Islet precursor cell (in vitro differentiated cells): ENCODE measurements at places on chromosomes 13 and 19.

GRCh38 chr19:1289686-1290025 is 4.0 kb downstream of the EFNA2 start:
- no peak for DNase-seq

- DNase-seq: no peak
Observed at GRCh38 chr13:26485786-26486185, 71.7 kb upstream of the WASF3 start.

DNA sequence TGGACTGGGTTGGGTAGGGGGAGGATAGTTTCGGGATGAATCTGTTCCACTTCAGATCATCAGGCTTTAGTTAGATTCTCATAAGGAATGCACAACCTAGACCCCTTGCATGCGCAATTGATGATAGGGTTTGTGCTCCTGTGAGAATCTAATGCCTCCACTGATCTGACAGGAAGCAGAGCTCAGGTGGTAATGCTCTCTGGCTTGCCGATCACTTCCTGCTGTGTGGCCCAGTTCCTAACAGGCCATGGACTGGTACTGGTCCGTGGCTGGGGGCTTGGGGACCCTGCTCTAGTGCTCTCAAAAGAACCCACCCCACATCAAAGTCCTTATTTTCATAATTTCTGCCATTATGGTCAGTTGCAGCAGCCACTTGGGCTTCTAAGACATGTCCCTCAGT is 30.1 kb downstream of the DNAJC3 start:
- no peak for DNase-seq

GRCh38 chr13:64441740-64442139 is 2788.4 kb downstream of the PCDH9 start:
- no peak for DNase-seq

DNA sequence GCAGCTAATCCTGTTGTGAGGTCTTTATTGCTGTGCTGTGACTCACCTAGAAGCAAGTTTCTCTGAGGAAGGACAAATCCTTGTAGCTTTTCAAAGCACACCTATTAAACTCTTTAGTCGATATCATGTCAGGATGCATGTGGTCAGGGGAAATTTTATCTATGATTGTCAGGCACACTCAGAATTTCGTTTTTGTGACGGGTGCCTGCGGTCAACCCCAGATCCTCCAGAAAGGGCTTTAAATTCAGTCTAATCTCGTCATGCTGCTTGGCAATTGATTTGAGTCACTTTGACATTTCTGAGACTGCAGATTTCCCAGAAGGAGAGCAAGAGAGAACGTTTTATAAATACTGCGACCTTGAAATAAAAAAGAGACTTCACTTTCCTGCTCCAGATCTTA is 316.9 kb downstream of the FGF9 start:
- no peak for DNase-seq

GRCh38 chr13:106151056-106151699 is 384.3 kb downstream of the EFNB2 start:
- DNase-seq: peak; percentile 92

- DNase-seq: no peak
Observed at GRCh38 chr19:52653161-52653560, 15.0 kb upstream of the ZNF83 start.

DNA sequence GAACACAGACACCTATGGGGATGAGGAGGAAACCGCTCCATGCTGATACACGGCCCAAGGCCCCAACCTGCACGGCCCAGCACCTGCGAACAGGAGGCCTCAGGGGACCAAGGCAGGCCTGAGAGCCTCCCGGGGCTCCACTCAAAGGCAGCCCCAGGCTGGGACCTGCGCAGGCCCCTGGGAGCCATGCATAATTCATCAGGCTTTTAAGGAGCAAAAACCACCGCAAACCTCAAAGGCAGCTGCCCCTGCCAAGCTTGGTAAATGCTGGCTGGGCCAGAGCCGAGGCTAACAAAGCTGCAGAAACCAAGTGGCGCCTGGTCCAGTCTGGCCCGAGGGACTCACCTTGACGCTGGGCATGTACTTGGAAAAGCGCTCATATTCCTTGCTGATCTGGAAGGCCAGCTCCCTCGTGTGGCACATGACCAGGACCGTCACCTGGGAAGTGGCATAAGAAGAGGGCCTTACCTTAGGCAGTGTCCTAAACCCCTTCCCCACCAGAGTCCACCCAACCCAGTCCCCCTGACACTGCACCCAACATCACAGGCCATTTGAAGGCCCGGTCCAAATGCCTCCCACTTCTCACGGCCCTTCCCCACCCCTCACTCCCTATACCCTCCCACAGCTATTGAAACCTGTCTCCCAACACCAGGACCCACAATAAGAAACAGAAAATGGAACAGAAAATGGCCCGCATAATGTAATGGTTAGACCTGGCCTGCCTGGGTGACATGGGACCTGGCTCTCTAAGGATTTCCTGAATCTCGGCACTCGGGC is 7.8 kb downstream of the DDX39A start:
- no peak for DNase-seq

DNA sequence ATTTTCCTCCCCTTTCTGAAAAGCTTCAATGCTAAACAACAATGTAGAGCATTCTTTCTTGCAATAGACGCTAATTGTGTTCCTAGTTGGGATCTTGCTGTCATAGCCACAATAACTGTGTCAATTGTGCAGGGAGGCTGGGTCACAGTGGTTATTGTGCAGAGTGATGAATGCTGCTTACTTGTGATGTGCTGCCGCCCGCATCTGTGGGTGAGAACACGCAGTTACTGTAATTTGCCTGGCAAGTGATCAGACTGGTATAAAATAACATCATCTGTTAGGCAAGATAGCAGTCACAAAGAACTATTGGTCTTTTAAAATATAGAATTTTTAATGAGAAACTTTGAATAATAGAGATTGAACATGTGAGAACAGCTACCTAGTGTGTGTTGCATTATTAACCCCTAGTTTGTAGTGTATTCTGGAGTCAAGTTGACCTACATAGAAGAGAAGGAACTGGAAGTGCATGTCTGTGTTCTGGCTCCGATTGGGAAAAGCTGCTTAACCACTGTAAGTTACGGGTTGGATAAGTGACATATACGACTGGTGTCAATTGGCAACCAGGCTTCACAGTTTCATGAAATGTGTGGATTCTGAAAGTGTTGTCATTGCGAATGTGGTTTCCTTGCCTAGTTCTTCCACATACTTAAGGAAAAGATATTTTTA is 43.6 kb downstream of the SLAIN1 start:
- no peak for DNase-seq

DNA sequence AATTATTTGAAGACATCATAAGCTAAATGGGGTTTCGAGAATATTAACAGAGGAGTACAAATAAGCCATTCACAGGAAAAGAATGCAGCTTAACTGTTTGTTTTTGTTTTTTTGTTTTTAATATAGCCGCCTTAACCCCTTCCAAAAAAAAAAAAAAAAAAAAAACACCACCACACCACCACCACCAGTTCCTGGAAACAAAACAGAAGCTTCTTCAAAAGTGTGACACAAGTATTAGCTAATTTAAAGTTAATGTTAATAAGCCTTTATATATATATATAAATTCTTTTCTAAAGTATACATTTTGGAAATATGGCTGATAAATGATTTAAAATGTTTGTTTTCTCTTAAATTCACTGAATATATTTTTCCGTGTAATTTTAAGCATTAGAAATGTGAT is 1.4 kb downstream of the RAP2A start:
- no peak for DNase-seq

DNA sequence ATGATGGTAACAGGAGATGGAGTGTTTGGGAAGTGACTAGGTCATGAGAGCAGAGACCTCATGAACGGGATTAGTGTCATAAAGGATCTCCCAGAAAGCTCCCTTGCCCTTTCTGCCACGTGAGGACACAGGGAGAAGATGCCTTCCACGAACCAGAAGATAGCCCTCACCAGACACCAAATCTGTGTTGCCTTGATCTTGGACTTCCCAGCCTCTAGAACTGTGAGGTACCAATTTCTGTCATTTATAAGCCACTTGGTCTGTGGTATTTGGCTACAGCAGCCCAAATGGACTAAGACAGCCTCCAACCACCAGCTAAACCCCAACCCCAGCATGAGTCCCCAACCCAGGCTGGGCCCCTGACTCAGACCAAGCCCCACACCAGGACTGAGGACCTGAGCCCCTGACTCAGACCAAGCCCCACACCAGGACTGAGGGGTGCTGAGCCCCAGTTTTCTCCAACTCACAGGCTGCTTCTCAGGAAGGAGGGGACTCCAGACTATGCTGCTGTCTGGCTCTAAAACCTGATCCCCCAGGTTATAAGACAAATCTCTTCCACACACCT is 54.1 kb downstream of the PTPRS start:
- no peak for DNase-seq

DNA sequence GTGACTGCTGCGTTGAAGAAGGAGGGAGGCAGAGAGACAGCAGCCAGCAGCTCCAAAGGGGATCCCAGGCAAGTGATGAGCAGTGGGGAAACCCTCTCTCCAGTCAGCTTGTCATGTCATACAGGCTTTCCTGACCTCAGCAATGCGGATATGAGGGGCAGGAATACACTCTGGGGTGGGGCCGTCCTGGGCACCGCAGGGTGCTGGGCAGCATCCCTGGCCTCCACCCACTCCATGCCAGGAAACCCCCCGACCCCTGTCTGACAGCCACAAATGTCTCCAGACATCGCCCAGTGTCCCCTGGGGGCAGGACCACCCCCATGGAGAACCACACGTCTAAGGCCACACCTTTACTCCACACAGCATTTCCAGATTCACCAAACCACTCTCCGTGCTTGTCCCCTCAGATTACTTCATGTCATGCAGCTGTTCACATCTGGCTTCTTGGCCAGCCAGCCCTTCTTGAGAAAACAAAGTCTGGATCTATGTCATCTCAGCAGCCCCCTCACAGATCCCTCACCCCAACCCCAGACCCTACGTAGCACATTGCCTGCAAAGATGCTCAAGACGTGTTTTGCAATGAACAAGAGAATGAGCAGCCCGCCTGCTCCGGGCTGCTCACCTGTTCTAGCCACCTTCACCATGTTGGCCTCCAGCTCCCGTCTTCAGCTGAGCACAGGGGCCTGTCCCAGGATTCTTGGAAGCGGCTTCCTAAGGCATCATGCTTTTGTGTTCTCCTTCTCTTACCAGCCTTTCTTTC is 46.5 kb downstream of the RFX2 start:
- peak; percentile 41 for DNase-seq

DNA sequence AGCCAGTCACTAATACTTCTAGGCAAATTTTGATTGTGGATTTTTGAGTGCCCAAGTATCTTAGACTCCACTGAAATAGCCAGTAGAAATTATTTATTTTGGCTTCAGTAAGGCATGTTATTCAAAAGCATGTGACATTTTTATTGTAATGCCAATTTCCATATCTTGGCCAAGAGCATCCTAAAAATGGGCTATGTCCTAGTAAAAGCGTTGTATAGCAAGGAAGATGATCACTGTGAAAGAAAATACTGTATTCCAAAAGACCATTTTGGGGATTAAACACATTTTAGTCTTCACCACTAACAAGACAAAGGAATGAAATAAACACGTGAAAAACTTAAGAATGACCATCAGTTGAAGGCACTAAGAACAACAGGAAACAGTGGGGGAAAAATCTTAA is 149.1 kb downstream of the NUFIP1 start:
- DNase-seq: no peak

- no peak for DNase-seq
Observed at GRCh38 chr19:51709575-51709974, 14.2 kb downstream of the HAS1 start.

GRCh38 chr19:51323481-51324166 is 12.2 kb downstream of the IGLON5 start:
- DNase-seq: no peak

DNA sequence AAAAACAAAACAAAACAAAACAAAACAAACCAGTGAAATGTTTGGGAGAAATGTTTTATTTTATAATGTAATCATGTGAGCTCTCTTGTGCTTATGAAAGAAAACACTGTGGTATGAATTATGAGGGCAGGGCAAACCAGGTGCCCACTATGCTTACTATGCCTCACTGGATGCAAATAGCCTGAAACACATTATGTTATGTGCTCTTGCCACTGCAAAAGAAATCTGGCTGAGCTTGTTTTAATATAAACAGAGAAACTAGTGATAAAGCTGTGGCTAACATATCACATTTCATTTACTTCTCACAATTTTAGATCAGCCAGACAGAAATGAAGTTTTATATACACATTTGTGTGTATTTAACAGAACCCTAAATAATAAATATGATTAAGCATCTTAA is 8.7 kb upstream of the NBEA start:
- no peak for DNase-seq
